Tongue (tissue), 3 donors: ENCODE measurements at places on chromosomes 13 and 19.

GRCh38 chr19:15185188-15185587, 15.6 kb downstream of the NOTCH3 start:
- no peak for DNase-seq

- DNase-seq = no peak
Measured at GRCh38 chr19:688214-688613, 7.0 kb downstream of the PRSS57 start.

- no peak for DNase-seq
Measured at GRCh38 chr13:95185851-95186250, 115.4 kb downstream of the ABCC4 start.

- DNase-seq = no peak
Measured at GRCh38 chr13:51956717-51957116, 54.5 kb downstream of the ATP7B start.

GRCh38 chr13:89610881-89611280, 1736.6 kb upstream of the MIR17HG start:
- no peak for DNase-seq

DNA sequence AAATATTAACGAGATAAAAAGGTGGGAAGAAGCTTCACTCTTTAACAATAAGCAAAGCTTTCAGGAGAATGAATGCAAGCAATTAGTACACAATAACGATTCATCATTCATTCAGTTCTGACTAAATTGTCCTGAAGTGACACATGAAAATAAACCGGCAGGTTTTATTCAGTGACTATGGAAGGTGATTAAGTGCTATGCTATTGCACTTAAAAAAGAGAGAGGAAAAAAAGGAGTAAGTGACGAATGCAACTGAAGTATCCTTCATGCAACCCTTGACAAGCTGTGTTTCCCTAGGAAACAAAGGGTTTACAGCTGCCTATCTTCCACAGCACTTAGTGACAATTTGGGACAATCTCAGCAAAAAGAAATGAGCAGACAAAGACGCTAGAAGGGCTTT, 1.4 kb downstream of the LIG4 start:
- DNase-seq = no peak

DNA sequence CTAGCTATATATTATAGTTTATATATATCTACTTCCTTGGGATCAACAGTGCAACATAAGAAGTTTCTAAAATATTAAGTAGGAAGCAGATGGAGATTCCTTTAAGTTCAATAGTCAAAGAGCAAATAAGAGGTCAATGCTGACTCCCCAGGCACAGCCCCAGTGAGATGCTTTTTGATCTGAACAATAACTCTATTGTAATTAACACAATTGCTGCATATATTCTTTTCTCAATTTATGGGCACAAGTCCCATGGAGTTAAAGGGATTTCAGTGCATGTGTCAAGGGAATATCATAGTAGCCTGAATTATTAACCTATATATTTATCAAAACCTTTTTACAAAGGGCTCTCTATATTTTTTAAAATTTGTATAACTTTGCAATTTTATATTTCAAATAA, 180.8 kb downstream of the SPRY2 start:
- no peak for DNase-seq

DNA sequence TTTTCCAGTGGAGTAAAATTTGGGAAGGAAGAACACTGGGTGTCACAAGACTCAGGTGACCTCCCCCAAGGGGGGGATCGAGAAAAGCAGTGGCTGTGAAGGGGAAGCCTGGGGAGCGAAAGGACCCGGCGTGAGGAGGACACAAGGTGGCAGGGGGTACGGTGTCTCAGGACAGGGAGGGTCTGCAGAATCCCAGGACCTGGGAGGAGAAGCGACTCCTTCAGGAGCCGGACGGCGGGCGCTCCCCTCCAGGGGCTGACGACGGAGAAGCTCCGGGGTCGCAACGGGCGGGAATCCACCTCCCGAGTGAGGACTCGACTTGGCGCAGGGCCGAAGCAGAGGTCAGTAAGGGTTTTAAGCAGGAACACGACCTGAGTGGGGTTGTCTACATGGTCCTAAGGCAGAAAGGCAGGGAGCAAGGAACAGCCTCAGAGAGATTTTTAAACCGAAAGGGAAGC, 529 bp downstream of the ZNF836 start:
- no peak for DNase-seq

- peak; percentile 54 for DNase-seq
Measured at GRCh38 chr13:98333486-98333885, 156.4 kb upstream of the RNF113B start.

DNA sequence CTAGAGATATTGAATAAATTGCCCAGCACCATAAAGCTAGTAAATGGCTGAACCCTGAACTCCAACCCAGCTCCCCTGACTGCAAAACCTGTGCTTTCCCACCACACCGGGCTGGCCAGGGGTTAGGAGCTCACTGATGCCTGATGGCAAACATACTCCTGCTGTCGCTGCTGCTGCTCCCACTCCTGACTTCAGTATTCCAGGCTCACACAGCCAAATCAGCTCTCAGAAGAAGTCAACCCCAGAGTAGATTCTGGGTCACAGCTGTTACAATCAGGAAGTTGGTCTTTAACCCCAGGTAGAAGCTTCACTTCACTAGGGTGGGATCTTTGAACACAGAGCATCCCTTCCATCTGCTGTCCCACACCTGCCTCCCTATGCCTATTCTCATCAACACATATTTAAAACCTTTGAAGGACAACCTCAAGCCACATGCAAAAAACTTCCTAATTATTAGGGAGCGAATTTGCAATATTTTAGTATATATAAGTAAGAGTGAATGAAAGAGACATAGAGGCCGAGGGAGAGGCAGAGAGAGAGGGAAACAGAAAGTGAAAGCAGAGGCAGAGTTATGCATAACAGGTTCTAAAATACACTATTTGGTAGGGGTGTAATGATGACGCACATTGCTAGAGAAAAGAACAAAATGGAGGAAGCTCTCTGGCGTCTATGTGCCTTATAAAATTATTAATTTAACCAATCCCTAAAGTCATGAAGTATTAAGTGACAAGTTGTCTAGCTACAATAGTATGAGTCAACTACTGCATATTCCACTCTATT, 99.4 kb upstream of the SERP2 start:
- DNase-seq = peak; percentile 80

GRCh38 chr13:74871369-74872070, 610.4 kb downstream of the TBC1D4 start:
- DNase-seq = peak; percentile 8

- DNase-seq = no peak
Measured at GRCh38 chr13:84677836-84678235, 795.6 kb upstream of the SLITRK1 start.
